ENCODE measurements at places on chromosomes 6 and 20.

GRCh38 chr6:97174471-97174870, 108.5 kb downstream of the MMS22L start:
- DNase-seq, result no peak

GRCh38 chr20:5675103-5676091, 74.8 kb upstream of the SHLD1 start:
- no peak for DNase-seq

DNA sequence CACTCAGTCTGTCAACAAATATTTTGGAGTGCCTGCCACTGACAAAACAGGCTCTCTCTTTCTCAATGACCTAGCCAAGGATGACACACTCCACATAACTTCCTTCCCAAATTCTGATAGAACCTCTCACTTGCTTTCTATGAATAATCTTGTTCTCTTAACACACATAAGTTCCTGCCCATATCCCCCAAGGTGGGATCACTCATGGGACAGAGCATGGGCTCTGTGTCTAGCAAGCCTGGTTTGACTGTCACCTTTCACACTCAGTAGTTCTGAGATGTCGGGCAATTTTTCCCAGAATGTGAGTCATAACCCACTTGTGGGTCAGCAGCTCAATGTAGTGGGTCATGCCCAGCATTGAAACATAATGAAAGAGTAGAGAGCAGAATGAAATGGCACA, 78.1 kb downstream of the LRFN2 start:
- DNase-seq, result no peak

DNA sequence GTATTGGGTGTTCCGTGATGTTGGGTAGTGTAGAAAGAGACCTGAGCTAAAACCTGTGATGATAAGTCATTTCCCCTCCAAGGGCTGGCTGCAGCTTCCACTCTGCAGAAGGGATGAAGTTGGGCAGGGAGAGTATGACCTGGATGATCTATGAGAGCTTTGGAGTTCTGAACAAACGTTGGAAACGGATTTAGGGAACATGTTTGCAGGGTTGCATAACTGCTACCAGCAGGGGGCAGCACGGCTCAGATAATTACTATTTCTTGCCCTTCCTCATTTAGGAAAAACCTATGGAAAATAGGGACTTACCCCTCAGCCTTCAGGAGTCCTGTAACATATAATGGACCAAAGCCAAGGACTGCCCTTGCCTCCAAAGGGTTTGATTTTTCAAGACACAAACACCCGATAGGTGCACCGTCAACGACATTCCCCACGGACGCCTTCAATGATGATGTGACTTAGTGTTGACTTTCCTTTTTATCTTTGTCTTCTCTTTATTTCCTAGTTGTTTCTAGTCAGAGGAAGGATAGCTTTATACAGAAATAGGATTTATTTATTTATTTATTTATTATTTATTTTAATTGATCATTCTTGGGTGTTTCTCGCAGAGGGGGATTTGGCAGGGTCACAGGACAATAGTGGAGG, 164.9 kb upstream of the SASH1 start:
- DNase-seq, result no peak

GRCh38 chr6:84424956-84425355, 197.5 kb upstream of the CEP162 start:
- no peak for DNase-seq

DNA sequence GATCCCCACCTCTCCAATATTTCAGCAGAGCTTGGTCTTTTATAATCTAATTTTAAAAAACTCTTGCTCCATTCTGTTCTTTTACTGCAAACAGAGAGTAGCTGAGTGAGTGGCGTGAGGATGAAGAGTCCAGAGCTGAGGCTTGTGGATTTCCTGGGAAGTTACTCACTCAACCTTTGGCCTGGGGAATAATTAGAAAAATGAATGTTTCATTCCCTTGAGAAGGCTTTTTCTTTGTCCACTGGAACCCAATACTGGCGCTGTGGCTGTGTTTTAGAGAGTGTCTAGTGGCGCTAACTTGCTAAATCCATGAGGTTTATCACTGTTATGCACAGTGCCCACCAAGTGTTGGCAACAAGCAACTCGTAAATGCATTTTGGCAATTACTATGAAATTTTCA, 251.5 kb downstream of the HIVEP2 start:
- DNase-seq, result no peak

DNA sequence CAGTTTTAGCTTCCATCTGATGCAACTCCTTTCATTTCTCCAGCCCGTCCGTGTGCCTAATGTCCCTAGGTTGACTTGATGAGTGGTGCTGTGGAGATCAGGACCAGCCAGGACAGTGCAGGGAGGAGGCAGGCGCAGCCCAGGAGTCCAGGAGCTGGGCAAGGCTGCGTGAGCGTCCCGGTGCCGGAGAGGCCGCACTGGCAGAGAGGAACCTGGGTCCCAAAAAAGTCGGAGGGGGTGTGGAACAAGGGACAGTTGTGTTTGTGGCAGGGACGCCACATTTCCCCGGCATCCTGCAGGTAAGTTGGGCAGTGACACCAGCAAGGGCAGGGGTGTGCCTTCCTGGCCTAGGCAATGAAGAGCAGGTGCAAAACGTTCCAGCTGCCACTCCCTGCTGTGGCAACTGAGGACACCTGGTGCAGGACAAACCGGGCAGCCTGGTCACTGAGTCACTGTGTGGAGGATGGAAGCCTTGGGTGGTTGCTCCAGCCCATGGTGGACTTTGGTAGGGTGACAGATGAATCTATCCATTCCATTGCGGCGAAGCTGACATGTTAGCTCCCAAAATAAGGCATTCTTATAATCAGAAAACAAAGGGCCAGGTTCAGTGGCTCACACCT, 53.2 kb downstream of the RAMACL start:
- no peak for DNase-seq
